Fibroblast of skin of right biceps (primary cell): ENCODE measurements at places on chromosomes 4 and X.
A peak's percentile ranks its signal among the peaks of the same experiment; 100 is the strongest.

- no peak for DNase-seq
These were observed 2.1 kb downstream of the CCDC120 start for GRCh38 chrX:49060914-49061313.

DNA sequence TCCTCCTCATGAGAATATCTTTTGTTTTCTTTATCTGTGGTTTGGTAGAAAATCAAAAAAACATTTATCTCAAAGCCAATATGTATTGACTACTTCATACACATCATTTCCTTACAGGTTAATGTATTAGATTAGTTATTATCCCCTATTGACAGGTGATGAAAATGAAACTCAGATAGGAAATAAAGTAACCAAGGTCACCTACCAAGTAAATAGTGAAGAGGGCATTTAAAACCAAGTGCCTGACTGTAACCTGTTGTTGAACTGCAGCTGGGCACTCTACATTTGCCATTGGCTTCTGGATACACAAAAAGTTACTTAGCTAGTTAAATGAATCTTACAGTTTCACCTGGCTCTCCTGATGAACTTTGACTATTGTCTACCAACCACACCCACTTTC is 41.4 kb upstream of the CTSO start:
- no peak for DNase-seq

GRCh38 chr4:10981576-10981975 is 297.0 kb upstream of the CLNK start:
- no peak for DNase-seq

- DNase-seq: no peak
These were observed 35.2 kb upstream of the CCNG2 start for GRCh38 chr4:77121736-77122240.

DNA sequence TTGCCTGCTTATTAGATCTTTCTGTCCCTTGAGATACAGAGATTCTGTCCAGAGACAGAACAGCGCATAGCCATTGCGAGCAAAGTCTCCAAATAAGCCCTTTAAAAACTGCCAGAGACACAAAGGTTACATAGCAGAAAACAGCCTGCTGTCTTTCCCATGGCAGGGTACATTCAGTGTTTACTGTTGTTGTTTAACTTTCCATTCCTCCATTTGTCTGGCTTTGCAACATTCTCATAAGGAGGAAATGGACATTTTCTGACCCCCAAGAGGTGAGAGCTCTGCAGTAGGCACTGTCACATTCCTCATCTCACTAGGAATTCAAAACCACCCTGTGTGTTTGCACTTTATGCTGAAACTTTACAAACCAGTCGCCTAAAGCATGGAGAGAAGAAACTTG is 48.3 kb downstream of the PDE5A start:
- no peak for DNase-seq

DNA sequence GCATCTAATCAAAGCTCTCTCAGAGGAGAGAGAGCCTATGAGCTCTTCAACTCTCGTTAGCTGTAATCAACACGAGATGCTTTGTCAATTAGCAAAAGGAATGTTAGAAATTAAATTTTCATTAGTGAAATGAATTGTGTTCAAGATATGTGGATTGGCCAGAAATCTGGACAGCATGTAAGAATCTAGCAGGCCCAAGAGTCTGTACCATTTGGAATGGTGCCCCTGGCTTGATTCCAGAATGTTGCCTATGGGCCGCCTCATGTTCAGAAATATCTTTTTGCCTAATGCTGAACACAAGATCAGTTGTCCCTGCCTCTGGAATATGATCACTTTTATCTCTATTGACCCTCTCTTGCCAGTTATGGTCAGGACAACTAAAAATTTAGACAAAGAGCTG is 88.2 kb downstream of the RBM46 start:
- DNase-seq: no peak

DNA sequence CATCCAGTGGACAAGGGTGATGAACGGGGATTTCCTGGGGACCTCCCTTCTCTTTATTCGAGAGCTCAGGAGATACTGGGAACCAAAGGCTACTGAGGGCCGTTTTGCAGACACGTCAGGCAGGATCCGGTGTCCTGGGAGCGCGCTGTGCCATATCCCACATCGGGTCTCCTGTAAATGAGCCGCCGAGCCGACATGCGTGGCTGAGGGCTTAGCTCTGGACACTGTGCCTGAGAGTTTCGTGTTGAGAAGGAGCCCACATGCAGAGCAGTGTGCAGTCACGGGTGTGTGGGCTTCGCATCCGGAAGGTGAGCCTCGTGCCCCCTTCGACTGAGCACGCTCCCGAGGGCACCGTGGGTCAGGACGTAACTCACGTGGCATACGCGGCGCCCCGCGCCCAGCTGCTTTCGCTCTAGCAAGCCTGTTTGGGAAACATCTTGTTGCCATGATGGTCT is 28.5 kb upstream of the HGFAC start:
- no peak for DNase-seq

DNA sequence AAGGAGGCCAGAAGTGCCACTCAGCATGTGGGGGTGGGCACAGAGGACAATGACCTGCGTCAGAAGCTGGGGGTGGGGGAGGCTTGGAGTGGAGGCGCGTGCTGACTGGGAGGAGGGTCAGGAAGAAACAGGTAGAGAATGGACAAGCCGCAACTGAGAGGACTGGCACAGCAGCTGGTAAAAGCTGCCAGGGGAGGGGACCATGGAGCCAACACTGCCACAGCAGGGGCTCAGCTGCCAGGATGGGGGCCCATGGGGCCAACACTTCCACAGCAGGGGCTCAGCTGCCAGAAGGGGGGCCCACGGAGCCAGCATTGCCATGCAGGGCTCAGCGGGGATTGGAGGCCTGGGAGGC is 19.1 kb downstream of the RNF212 start:
- no peak for DNase-seq

DNA sequence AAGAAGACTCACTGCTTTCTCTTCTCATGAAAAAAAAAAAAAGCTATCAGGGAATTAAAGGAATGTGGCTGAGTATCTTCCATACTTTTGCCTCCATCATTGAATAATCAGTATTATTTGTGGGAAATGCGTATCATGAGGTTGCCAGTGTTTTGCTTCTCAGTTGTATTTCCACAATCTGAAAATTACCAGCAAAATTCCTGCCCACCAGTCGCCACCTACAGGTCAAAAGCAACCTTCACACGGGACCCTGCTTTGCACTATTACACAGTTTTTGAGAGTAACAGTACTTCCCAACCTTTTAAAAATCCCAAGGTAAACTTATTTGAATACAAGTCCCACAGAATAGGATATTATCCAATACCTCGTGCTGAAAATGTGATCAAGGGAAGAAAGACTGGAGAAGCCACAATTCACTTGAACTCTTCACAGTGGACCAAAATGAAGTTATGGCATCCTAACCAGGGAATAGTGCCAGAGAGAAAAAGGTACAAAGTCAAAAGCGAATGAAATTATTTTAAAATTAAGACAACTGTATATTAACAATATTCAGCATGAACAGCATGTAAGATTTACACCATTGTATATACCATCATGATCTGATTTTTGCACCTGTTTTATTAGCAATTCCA is 30.4 kb downstream of the PGRMC1 start:
- peak; percentile 11 for DNase-seq

- no peak for DNase-seq
These were observed 179.6 kb downstream of the TMA16 start for GRCh38 chr4:163673848-163674697.

- DNase-seq: peak; percentile 54
These were observed 109.6 kb downstream of the SHROOM4 start for GRCh38 chrX:50704360-50704759.

DNA sequence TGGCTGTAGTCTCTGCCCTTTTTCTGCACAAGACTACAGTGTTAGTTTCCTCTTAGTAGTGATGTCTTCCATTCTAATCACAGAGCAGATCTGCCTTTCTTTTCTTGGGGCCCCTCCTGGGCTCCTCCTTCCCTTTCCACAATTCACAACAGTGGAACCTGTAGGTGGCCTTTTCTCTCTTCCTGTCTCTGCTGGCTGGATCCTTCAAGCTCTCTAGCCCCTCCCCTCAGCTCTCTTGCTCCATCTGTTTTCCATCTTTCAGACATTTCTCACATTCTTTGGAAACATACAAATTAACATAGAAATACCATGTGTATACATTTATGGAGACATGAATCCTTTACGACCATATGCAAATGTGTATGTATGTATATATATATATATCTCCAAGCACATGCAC is 304 bp upstream of the SPIN2A start:
- peak; percentile 49 for DNase-seq

- peak; percentile 60 for DNase-seq
These were observed 22.4 kb downstream of the GAB1 start for GRCh38 chr4:143358923-143359643.

GRCh38 chr4:183920512-183920911 is 15.4 kb downstream of the STOX2 start:
- DNase-seq: no peak

DNA sequence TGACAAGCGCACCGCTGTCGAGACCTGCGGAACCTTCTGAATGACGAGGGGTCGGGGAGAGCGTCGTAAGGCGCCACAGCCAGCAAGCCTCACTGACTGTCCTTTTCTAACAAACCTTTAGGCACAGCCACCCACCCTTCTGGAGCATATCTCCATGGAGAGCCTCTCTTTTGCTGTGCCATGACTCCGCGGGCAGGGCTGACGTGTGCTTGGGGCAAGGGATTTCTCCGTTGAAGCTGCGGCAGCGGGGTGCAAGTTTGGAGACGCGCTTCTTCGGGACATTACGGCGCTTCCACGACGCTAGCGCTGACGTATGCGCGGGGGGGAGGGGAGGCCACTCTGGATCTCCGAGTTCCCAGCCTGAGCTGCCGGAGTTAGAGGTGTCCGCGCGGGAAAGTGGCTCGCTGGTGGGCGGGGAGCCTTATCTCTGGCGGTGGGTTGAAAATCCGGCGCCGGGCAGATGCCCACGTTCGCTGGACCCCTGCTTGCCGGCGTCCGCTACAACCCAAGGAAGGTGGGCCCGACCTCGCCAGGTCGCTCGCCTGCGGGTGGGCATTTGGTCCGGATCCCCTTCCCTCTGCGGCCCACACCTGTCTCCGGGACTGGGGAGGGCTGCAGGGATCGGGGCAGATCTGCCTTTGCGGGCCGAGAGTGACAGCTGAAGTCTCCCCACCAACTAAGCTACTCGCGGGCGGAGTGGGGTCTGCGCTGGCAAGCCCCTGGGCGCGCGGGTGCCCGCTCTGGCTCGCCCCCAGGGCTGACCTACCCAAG is 543 bp upstream of the SLC10A7 start:
- peak; percentile 85 for DNase-seq

GRCh38 chr4:94519019-94519418 is 67.3 kb downstream of the PDLIM5 start:
- DNase-seq: no peak

GRCh38 chrX:101206471-101206870 is 13.1 kb upstream of the DRP2 start:
- peak; percentile 55 for DNase-seq

- no peak for DNase-seq
These were observed 181.0 kb downstream of the CHRDL1 start for GRCh38 chrX:110614596-110614995.
